Astrocyte (in vitro differentiated cells and primary cell): ENCODE measurements at places on chromosomes 1 and 21. TPM values are rescaled to one million over a fixed set of nuclear protein-coding genes. Genes with fewer than 3 reads are reported as not detected.

Gene ECE1
- 172 and 182 TPM in 2 replicates for total RNA-seq

Gene LCE2B
- total RNA-seq = not detected in 2 replicates

Gene TRNP1
- 16.4 and 19.2 TPM in 2 replicates for total RNA-seq

Gene MTARC1
- 4.5 and 8.5 TPM in 2 replicates for total RNA-seq

DNA sequence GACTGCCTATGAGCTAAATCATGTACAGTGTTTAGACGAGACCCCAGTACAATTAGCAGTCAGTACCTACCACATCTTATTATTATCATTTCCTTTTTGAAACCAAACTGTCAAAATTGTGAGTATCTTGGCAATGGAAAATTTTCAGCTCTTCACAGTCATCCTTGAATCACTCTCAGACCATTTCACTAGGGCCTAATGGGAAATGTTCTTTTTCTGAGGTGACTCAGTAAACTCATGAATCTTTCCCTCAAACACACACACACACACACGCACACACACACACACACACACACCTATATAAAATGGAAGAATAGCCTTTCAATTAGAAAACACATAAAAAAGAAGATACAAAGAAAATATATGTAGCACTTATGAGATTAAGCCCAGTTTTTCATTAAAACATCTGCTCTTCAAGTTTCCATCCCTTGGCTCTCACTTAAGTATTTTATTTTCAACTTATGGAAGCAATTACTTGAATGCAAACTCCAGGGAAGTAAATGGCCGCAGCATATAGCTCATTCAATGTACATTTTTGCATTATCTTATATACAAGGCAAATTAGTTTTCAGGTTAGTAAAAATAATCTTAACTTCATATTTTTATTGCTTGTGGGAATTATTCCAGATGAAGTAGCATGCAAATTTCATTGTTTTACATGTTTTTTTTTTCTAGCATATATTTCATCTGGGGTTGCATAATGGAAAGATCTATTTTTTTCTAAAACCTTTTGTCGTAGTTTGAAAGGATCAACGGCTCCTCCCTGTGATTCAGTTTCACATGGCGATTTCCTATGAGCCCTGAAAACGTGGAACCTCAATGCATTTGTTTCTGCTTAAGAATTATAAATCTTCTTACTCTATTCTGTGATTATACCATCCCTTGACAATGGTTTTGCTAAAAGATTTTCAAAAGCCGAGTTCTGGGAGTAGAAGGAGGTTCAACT is 46.3 kb upstream of the TMPRSS15 start:
- H3K36me3 ChIP-seq = no peaks in the 10 kb centered on the region
- no peaks in the 10 kb centered on the region for H3K4me1 ChIP-seq

- DNase-seq = no peak
- H3K4me3 ChIP-seq = no peak overlapping the region
- no peaks in the 10 kb centered on the region for H3K36me3 ChIP-seq
- H3K27ac ChIP-seq = no peak overlapping the region
- H3K27me3 ChIP-seq = no peaks in the 10 kb centered on the region
- peaks cover 10% of the 10 kb centered on the region for H3K4me1 ChIP-seq
These were observed 28.0 kb downstream of the TIAM1 start for GRCh38 chr21:31316072-31316471.

DNA sequence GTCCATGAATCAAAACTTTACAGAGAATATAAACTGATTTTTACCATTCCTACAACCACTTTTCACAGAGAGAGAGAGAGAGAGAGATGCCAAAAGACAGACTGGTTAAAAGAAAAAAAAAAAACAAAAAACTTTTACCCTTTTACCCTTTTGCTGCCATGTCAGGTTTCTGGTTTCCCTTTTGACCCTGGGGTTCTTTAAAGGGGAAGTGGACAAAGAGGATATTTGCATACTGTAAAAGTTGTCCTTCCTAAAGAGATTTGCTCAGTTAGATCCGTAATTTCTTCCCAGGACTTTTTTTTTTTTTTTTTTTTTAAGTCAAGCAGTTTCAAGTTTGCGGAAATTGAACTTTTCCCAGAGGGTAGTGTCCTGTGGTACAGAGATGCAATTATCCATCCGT is 287.8 kb upstream of the RGS18 start:
- H3K27me3 ChIP-seq = no peaks in the 10 kb centered on the region
- DNase-seq = no peak
- no peak overlapping the region for H3K27ac ChIP-seq
- no peaks in the 10 kb centered on the region for H3K36me3 ChIP-seq

GRCh38 chr1:58983633-58984245 is 199.9 kb upstream of the JUN start:
- no peaks in the 10 kb centered on the region for H3K27me3 ChIP-seq
- no peaks in the 10 kb centered on the region for H3K36me3 ChIP-seq
- H3K4me3 ChIP-seq = no peak overlapping the region
